Forelimb muscle (tissue), 1 donor: ENCODE measurements at places on chromosomes 2 and 18. TPM values are rescaled to one million over a fixed set of nuclear protein-coding genes. Genes with fewer than 3 reads are reported as not detected.

CHRNG gene
- 160 TPM for polyA plus RNA-seq

ELMOD3 gene
- 15.5 TPM for polyA plus RNA-seq

HRH4 gene
- 0.08 TPM for polyA plus RNA-seq

REEP1 gene
- polyA plus RNA-seq, result 76.7 TPM

GPR39 gene
- polyA plus RNA-seq, result 0.20 TPM

ZRANB3 gene
- 6.9 TPM for polyA plus RNA-seq

LYG2 gene
- 0.22 TPM for polyA plus RNA-seq

GALNT3 gene
- polyA plus RNA-seq, result 0.97 TPM

ALLC gene
- not detected for polyA plus RNA-seq

DHX57 gene
- polyA plus RNA-seq, result 17.0 TPM

C18orf32 gene
- polyA plus RNA-seq, result 13.3 TPM

GCG gene
- 15.6 TPM for polyA plus RNA-seq

MC5R gene
- polyA plus RNA-seq, result 3.1 TPM

MAP2 gene
- 10.5 TPM for polyA plus RNA-seq

RBM43 gene
- polyA plus RNA-seq, result 7.8 TPM

IGFBP5 gene
- polyA plus RNA-seq, result 468 TPM

FOXD4L1 gene
- 1.6 TPM for polyA plus RNA-seq

DTNB gene
- polyA plus RNA-seq, result 5.7 TPM

LTBP1 gene
- 51.1 TPM for polyA plus RNA-seq
